CD4-positive, alpha-beta T cell (primary cell): ENCODE measurements at places on chromosomes 7 and 10.

DNA sequence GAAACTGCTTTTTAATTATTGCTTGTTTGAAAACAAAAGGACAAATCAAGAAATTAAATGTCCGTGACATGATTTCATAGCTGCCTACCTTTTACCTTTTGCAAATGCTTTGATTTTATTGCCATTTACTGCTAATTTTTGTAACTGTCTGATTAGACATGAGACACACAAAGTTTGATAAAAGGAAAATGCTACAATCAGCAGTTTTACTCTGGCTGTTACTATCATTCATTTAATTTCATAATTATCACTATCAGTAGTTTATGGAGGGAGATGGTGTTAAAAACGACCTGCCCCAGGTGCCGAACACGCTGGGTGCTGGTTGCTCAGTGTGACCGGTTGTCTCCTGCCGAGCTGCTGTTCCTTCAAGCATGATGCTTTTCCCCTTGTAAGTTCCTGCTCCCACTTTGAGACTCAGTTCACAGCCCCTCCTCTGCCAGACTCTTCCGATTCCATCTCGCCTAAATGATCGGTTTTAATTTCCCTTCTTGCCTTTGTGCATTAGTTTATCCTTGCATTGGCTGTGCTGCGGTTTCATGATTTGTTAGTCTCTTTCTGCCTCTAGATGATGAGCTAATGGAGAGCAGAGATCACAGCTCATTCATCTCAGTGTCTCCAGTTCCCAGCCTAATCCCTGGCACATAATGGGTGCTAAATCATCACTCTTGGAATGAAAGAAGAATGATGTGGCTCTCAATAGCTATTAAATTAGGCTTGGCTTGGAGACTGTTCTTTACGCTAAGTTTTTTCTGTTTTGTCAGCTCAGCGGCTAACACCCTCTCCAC, 110.6 kb downstream of the PFKFB3 start:
- no peak for DNase-seq

GRCh38 chr7:70263471-70264255, 665.4 kb downstream of the AUTS2 start:
- no peak for DNase-seq

GRCh38 chr7:29809533-29810155, 3.3 kb downstream of the WIPF3 start:
- no peak for DNase-seq

GRCh38 chr7:47480576-47481538, 101.1 kb downstream of the TNS3 start:
- no peak for DNase-seq

DNA sequence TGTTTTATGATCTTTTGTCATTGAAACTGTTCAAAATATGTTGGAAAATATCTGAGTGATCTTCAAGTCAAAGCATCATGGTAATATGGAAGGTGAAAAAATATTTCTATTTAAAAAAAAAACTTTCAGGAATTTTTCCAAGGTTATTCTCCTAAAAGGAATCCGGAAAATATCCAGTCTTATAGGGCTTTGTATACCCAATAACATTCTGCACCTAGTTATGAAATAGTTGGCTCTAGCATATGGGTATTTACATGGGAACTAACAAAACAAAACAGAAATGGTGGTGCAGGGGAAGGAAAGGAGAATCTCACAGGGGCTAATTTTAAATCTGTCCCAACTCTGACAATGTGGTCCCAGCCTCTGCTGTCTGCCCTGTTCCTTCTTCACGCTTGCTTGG, 167.1 kb upstream of the RHEB start:
- DNase-seq: no peak

DNA sequence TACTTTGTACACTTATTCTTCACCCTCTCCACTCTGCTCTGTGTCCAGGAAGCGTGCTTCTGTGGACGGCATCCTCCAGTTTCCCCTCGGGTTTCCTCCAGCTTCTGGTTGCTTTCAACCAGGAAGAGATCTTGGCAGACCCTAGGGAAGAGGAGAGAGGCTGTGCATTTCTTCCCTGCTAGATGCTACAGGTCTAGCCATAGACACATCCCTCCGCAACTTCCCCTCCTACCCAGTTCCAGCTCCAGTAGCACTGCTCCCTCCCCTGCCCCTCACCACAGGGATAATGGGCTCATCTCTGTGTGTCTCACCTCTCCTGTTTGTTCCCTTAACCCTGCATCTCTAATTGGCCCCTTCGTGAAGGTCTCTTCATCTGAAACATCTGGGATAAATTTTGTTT, 16.3 kb downstream of the TLL2 start:
- no peak for DNase-seq
